ENCODE measurements at places on chromosomes 2 and 18.

- no peak for DNase-seq
These were observed 19.3 kb downstream of the SPEG start for GRCh38 chr2:219453671-219454590.

GRCh38 chr18:25235401-25236042 is 116.4 kb downstream of the ZNF521 start:
- no peak for DNase-seq

DNA sequence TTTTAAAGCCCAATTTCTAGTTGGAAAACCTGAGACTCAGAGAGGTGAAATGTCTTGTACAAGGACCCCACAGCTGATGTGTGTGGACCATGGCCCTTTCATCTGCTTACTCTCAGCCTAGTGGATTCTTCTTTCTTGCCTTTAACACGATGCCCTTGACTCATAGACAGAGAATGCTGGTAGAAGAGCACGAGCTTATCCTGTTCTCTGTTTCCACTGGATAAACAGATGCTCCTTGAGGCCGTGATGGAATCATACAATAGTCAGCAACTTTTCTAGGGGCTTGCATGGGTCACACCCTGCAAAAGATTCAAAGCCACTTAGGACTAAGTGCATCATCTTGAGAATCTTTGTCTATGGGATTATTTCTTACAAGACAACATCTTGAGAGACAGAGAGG is 50.9 kb downstream of the MYCN start:
- no peak for DNase-seq

GRCh38 chr2:8045081-8045614 is 636.7 kb upstream of the ID2 start:
- DNase-seq: no peak

DNA sequence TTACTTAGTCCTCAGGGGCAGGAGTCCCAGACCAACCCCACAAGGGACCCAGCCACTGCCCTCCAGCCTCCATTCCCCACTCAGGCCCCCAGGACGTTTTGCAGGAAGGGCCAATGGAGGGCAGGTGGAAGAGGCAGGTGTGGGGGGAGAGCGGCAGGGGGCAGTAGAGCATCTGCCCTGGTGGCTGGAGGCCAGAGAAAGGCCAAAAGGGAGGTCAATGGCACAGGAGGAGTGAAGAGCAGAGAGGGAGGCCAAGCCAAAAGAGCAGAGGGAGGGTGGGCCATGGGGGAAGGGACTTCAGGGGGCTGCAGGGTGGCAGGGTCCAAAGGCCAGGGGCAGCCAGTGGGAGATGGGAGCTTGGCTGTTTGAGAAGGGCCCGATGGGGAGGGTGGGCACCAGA is 17.3 kb upstream of the GPR55 start:
- DNase-seq: no peak

GRCh38 chr18:3782901-3783300 is 332.9 kb downstream of the TGIF1 start:
- DNase-seq: no peak

- no peak for DNase-seq
These were observed 64.1 kb downstream of the TRAPPC12 start for GRCh38 chr2:3443506-3444084.

DNA sequence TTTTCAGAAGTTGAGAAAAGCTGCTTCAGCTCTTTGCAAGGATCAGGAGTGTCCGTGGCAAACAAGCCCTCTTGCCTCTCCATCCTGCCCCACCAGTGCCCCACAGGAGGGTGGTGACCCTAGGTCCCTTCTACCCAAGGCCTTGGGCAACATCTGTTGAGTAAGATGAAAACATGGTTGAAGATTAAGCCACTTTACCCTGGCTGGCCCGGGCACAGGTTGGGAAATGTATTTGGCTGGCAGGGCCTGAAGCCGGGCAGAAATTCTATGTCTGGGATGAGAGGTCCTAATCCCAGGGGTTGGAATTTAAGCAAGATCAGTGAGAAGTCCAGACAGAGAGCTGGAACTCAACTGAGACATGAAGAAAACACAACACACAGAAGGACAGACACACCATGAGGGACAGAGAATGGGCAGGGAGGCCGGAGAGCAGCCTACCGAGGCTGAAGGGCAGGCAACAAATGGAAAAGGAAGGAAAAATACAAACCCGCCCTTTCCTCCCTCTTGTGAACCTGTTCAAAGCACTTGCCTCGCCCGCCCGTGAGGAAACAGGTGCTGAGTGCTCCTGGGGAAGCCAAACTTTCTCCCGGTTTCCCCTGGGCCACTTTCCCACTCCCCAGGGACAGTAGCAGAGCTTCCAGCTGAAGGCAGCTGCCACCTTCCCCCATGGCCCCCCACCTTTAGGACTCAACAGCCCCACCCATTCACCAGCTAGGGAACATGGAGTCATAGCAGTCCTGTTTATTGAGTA is 86.1 kb downstream of the TNS1 start:
- DNase-seq: no peak

DNA sequence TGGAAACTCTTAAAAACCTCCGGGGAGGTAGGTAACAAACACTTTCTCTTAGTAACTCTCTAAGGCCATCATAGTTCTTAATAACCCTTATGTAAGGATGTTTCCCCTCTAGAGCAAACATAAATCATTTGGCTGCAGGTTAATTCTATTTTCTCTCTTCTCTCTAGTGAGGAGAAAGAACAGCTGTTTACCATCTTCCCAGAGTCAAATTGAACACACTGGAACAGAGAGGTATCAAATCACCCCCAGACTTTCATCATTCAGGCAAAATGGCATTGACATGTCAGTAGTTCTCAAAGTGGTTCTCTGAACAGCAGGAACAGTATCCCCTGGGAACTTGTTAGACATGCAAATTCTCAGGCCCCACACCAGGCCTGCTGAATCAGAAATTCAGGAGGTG is 240.7 kb downstream of the MEIS1 start:
- no peak for DNase-seq

- no peak for DNase-seq
These were observed 240.2 kb downstream of the KCNS3 start for GRCh38 chr2:18118703-18119102.

GRCh38 chr2:144682248-144682647 is 162.3 kb upstream of the ZEB2 start:
- DNase-seq: no peak

- no peak for DNase-seq
These were observed 255.2 kb downstream of the RAD51AP2 start for GRCh38 chr2:17262854-17263569.

DNA sequence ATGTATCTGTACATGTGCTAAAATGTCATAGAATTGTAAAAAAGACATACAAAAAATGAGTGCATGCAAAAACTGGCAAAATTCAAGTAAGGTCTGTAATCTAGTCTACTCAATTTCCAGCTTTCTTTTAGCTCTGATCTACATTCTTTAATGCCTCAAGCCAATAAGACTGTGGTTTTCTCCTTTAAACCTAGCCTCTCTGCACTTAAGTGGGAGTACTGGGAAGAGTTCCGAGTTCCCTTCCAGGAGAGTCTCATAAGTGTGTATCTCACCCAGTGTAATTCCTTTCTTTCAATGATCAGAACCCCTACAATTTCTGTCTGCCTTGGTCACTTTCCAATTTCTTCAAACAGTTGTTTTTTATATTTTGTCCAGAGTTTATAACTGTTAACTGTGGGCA is 150.1 kb downstream of the PTRHD1 start:
- no peak for DNase-seq

DNA sequence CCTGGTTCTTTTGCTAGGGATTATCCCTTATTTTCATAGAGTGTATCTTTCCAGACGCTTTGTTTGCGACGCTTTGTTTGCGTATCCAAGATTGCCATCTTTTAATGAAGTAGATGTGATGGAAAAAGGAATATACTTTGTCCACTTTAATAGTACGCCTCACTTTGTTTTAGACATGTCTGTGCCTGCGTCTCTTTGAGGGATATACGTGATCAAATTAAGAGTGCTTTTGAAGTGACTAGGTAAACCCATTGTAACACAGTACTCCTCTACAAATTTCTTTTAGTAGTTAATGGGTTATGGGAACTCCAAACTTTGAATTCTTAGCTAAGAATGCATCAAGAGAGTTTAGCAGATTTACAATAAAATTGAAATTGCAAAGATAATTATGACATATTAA is 27.9 kb downstream of the ACSL3 start:
- DNase-seq: no peak

DNA sequence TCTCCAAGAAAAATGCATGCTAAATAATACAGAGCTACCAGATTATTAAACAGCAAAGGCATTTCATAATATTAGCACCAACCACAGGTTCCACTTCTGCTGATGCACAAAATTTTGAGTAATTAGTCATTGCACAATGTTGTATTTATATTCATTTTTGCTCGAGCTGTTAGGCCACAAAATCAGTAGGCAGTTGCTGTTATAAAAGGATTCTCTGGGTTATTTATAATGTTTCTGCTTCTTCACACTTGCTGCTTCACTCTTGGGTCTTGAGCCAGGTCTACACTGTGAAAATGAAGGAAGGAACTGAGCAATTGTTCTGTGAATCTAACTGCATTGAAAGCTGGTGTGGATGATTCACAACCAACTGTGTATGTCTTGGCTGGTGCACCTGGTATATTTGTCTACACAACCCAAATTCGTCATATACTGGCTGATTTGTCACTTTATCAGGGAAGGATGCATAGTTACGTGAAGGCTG is 38.3 kb downstream of the MRPL33 start:
- no peak for DNase-seq

GRCh38 chr2:10658914-10659257 is 30.9 kb downstream of the NOL10 start:
- DNase-seq: no peak

DNA sequence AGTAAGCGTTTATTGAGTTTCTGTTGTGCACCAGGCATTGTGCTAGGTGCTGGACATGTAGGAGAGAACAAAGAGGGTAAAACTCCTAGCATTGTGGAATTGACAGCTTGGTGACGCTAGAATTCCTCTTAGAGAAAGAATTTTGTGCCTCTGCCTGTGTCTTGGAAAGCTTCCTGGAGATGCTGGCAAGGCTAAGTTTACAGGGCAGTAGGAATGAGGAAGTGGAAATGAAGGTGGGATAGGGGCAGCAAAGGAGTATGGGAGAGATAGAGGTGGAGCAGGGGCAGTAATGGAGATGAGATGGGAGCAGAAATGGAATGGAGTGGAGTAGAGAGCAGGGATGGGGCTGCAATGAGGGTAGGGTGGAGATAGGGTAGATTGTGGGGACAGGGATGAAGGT is 29.8 kb downstream of the GPR39 start:
- no peak for DNase-seq

DNA sequence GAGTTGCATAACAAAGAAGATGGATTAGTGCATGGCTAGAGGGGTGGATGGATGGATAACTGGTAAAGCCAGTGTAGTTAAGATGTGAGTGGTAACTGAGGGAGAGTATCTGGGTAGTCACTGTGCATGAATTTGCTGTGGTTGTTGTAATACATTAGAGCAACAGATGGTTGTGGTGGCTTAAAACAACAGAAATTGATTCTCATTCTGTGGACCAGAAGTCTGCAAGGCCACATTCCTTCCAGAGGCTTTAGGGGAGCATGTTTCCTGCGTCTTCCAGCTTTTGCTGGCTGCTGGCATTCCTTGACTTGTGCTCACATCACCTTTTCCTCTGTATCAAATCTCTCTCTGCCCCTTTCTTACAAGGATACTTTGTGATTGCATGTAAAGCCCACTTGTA is 155.4 kb downstream of the ASB1 start:
- no peak for DNase-seq

- DNase-seq: no peak
These were observed 447.2 kb upstream of the SPHKAP start for GRCh38 chr2:228628682-228629081.

DNA sequence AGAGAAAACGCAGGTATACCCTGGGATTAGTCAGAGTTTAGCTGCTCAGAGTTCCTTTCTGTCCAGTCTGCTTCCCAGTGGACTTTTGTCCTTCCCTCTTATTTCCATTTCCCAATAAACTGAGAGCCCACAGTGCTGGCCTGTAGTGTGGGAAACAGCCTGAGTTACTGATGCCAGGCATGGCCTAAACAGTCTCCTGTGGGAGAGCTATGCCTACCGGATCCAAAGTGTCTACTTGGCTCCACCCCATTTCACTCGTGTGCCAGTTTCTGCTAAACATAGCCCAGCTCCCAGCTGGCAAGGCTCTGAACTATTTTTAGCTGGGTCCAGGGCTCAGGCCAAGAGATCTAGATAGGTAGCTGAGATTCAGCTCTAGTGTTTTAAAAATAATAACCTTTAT is 15.6 kb upstream of the PPP1CB start:
- no peak for DNase-seq

DNA sequence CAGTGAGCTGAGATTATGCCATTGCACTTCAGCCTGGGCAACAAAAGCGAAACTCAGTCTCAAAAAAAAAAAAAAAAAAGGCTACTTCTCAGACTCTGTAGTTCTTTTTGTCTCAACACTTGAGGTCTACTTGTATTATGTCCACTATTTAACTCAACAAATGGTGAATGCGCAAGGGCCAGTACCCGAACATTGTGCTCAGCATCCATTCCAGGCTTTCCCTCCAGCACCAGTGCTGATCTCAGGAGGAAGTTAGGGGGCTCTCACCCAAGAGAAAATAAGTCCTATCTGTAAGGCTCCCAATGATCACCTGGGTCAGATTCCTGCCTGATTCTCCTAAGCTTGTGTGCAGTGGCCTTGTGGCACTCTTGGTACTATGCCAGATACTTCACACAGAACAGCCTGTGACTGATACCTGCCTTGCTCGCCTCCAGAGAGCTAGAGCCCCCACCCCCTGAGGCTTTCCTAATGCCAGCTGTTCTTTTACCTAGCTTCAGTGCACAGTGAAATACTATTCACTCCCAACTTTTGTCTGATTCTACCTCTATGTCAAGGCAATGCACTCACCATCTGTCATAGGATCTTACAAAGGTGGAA is 74.9 kb downstream of the INO80D start:
- DNase-seq: no peak

- DNase-seq: no peak
These were observed 121.9 kb downstream of the CACNB4 start for GRCh38 chr2:151976945-151977353.

GRCh38 chr2:22829791-22830190 is 555.2 kb upstream of the KLHL29 start:
- no peak for DNase-seq

- no peak for DNase-seq
These were observed 17.0 kb downstream of the THNSL2 start for GRCh38 chr2:88187038-88187676.

DNA sequence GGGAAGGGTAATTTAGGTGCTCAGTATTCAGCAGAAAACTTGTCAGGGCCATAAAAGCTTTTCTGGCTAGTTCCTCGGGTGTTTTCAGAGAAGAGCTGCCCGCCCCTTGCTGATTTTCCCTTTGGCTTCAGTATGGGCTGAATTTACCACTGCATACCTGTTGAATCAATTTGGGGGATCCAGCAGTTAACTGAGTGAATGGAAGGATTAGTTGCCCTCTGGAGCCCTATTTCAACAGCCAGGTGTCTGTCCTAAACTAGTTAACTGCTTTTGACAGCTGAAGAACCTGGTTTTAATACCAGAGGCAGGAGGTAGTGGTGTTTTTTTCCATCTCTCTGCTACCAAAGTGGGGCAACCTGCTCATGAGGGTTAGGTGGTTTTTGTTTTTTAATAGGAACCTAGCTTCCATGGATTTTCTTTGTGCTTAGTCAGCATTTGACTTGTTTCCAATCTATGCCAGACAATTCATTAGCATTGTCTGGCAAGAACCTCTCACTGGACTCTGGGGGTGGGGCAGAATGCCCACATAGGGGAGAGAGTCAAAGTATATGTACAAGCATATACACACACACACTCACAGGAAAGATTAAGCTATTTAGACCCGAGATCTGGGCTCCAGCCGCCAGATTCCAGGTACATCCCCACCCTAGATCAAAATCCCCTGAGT is 166.5 kb upstream of the SIX3 start:
- DNase-seq: no peak

Measured in stimulated activated CD4-positive, alpha-beta T cell treated with anti-CD3 and anti-CD28 coated beads, Interleukin-1b, Interleukin-23, amount 100 ng/mL, for 1 hour (primary cell).